ENCODE measurements at places on chromosomes 1 and 21.
A peak's percentile ranks its signal among the peaks of the same experiment; 100 is the strongest.

DNA sequence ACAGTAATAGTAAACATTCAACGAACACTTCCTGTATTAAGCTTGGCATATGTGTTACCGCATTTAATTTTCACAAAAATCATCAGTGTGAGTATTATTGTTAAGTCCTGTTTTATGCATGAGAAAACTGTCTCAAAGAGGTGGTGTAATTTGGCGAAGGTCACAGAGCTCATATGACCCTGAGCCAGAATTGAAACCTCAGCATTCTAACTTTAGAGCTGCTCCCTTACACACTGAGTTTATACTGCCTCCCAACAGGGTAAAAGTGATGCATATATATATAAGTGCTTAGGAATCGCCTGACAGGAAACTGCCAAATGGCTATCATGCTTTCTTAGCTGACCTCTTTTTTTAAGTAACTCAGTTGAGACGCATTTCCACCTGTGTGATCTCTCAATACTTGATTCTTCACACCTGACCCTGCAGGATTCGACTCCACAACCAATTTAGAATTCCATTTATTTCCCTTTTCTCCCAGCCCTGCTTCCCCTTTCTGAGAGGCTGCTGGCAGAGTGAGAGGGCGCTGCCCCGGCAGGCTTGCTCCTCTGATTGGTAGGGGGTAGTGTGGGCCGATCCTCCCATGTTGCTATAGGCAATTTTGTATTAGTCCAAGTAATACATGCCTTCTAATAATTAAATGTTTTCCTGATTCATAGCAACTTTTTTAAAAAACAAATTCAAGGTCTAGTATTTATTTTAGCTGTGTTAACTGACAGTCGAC lies 40.5 kb downstream of the ZBTB40 start:
- DNase-seq = no peak

DNA sequence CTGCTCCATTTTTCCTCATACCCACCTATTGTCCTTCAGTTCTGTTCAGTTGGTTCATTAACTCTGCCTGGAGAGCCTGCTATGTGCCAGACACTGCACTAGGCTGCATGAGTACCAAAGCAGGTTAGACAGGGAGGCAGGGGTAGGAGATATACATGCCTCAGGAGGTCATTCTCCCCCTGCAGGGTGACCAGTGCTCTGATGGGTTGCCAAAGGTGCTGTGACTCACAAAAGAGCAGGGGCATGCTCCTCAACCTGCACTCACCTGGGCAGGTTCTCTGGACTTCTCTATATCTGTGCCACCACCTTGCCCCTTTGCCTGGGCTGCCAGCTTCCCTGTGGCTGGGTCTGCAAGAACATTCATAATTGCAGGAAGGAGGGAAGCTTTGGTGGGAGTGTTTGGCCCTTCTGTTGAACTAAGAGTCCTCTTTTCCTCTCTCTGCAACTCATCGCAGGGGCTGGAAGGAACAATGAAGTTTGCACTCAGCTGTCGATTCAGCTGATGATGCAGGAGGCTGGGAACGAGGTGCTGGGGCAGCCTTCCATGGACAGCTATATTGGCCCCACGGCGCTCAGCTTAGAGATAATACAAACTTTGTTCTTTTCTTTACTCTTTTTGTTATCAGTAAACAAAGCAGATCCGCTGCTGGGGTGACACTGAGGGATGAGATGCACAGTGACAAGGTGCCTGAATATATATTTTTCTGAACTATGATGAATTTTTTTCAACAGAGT lies 356.4 kb upstream of the PLXNA2 start:
- DNase-seq = no peak

DNA sequence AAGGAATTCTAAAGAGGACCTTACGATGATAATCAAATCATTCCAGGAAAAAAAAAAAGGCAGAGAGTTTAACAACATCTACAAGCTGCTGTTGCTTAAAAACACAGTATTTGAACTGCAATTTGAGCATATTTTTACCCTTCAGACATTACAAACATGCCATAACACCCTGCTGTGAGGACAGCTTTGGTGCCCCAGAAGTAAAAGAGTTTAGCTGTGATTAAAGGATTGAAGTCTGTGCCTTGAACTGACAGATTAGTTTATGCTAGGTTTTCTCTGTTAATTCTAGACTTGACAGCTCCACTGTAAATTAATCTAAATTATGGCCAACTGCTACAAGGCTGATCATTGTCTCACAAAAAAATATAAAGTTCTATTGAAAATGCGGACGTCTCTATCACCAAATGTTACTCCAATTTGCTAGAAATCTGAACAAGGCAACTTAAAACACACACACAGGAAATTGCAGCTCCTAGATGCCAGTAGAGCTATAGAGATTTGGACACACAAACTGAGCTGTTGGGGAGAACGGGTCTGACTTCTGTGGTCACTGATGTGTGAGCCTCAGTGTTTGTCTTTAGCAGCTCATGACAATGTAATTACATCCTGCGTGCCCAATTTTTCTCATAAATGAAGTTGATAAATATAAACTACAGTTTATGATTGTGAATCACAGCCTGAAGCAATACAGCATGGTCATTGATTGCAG lies 217.9 kb downstream of the NTNG1 start:
- peak; percentile 40 for DNase-seq

DNA sequence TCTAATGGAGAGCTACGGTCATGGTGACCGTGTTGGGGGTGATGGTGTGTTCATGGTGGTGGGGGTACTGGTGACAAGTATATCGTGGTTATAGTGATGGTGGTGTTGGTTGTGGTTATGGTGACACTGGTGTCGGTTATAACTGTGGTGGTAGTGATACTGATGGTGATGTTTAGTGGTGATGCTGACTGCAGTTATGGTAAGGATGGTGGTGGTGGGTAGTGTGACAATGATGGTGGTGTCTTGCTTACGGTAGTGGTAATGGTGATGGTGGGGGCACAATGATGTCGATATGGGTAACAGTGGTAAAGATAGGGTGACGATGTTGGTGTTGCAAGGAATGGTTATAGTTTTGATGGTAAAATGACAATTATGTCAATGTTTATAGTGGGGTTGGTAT lies 98.9 kb upstream of the SLC2A1 start:
- DNase-seq = no peak

GRCh38 chr1:212229654-212230053 lies 55.6 kb upstream of the PPP2R5A start:
- DNase-seq = no peak

DNA sequence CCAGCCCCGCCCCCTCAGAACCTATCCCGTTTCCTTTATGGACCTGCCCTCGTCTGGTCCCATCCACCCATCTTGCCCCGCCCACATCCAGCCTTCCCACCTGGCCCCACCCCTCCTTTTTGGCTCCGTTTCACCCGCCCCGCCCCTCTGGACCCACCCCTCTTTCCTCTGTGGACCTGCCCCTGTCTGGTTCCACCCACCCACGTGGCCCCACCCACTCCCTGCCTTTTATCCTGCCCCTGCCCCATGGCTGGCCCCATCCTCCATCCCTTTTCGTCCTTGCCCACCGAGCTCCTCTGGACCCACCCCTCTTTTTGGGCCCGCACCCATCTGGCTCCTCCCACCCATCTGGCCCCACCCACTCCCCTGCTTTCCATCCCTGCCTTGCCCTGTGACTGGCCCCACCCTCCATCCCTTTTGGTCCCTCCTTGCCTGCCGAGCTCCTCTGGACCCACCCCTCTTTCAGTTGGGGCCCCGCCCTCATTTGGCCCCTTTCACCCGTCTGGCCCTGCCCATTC lies 177.3 kb downstream of the CAMTA1 start:
- DNase-seq = peak; percentile 74

GRCh38 chr1:85611425-85611824 lies 30.9 kb downstream of the CCN1 start:
- DNase-seq = no peak

DNA sequence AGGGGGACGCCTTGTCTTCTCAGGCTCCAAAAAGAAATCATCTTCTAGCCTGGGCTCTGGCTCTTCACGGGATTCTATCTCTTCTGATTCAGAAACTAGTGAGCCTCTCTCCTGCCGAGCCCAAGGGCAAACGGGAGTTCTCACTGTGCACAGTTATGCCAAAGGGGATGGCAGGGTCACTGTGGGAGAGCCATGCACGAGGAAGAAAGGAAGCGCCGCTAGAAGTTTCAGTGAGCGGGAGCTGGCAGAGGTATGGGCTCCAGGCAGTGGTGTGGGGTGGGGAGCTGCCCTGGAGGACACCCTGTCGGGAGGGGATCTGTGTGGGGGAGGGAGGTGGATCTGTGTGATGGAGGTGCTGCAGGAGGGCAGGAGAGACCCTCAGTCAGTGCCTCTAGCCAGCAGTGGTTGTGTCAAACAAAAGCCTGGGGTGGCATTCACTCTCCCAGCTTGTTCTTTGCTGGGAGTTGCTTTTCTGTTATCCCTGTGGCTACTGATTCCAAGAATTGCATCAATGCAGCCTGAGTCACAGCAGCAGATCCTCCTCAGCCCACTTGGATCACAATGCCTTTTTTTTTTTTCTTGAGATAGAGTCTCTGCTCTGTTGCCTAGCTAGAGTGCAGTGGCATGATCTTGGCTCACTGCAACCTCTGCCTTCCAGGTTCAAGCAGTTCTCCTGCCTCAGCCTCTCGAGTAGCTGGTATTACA lies 21.8 kb downstream of the KDM4A start:
- no peak for DNase-seq

- DNase-seq = no peak
These were observed 155.9 kb downstream of the ZNF281 start for GRCh38 chr1:200253774-200254495.

DNA sequence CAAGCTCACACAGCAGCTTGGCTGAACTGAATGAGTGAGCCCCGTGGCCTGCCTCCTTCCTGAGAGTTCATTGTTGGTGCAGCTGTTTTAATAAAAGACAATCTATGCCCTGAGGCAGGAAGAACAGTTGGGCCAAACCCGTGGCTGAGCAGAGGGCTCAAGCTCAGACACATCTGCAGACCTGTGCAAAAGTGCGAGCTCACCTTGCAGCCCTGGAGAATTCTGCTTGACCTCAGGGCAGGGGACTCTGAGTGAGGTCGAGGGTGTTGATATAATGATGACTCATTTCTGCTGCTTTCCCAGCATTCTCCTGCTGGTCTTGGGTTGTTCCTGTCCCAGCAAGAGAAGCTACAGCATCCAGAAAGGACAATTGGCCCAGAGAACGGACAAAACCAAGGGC lies 61.0 kb downstream of the ATP5PO start:
- DNase-seq = no peak

- no peak for DNase-seq
These were observed 42.9 kb downstream of the ATP1A1 start for GRCh38 chr1:116415699-116416533.

DNA sequence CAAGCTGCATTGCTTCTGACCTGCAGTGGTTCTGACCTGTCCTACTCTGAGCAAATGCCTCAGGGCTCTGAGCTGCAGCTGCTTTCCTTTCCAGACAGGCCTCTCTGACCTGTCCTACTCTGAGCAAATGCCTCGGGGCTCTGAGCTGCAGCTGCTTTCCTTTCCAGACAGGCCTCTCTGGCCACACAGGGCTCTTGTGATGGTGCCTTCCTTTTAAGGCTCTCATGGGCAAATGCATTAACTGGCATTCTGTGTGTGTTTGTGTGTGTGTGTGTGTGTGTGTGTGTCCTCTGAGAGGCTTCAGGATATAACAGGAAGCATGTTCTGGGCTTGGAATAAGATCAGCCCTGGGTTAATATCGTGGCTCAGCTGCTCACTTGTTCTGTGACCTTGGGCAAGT lies 131.3 kb downstream of the NTPCR start:
- no peak for DNase-seq

DNA sequence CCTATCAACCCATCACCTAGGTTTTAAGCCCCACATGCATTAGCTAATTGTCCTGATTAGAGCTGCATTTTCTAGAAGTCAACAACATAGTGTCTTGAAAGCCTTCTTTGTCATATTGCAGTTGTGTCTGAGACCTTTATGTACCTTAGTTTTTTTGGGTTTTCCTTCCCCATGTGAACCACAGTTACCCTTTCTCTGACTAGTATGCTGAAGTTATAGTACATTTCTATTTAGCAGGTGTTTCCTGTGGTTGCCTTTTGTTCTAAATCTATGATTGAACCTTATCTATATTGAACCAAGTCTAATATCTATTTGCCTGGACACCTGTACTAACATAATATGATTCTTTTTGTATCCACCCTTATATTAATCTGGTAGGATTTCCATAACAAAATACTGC lies 135.6 kb downstream of the ST6GALNAC3 start:
- DNase-seq = no peak

DNA sequence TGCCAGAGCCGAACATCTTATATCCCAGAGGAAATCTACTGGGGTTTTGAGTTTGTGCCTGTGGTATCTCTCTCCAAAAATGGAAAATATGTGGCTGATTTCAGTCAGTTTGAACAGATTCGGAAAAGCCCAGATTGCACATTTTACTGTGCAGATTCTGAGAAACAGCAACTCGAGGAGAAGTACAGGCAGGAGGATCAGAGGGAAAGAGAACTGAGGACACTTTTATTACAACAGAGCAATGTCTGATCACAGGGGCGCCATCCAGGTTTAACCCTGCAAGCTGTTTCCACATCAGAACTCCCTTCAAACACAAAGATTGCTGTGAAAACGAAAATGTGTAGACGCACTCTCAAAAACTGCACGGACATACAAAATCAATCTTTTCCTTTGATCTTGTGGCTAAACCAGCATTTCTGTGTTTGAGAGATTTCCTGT lies 43.4 kb downstream of the KCNJ15 start:
- DNase-seq = no peak

DNA sequence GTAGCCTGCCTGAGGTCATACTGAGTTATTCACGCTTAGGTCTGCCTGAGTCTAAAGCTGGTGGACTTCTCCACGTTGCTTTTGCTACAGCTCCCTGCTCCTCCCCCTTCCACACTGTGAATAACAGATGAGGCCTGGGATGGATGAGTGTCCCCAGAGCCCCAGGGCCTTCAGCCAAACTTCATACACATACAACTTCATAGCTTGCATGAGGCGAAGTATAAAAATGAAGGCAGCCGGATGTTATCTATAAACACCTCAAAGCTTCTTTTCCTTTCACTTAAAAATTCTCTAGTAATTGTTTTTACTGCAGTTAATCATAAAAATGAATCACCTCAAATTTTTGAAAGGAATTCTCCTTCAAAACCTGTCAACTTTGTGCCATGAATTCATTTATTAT lies 70.2 kb downstream of the DAB1 start:
- no peak for DNase-seq

- no peak for DNase-seq
These were observed 572 bp upstream of the SRSF10 start for GRCh38 chr1:23980728-23981070.

- DNase-seq = no peak
These were observed 11.6 kb downstream of the COL9A2 start for GRCh38 chr1:40305451-40305850.

- DNase-seq = no peak
These were observed 577.2 kb upstream of the ZRANB2 start for GRCh38 chr1:71657891-71658679.

GRCh38 chr1:5505944-5506343 lies 486.3 kb downstream of the NPHP4 start:
- DNase-seq = no peak

GRCh38 chr1:4633346-4633745 lies 21.1 kb upstream of the AJAP1 start:
- no peak for DNase-seq

- DNase-seq = no peak
These were observed 34.2 kb downstream of the SYNJ1 start for GRCh38 chr21:32693581-32693980.
